ENCODE measurements at places on chromosomes 3 and 15.
A peak's percentile ranks its signal among the peaks of the same experiment; 100 is the strongest.

- no peak for DNase-seq
Measured at GRCh38 chr3:70702132-70702531, 389.7 kb upstream of the MDFIC2 start.

- DNase-seq = no peak
Measured at GRCh38 chr15:74657846-74658245, 38.0 kb downstream of the EDC3 start.

DNA sequence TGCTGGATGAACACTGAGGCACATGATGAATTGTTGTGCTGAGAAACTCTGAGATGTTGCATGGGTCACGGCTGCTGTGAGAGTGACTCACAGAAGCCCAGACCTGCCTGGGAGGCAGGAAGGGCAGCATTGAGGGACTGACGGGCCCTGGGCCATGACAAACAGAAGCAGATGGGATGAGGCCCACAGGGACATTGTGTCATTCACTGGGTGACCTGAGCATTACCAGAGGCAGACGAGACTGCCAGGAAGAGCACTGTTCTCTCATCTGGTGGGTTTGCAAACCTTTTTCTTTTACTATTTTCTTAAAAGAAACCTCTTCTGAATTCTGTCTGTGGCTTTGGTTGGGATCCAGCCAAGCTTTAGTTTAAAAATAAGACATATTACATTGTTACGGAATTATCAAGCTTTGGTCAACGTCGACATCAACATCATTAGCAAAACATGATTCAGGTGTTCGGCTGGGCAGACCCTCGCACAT is 67.8 kb downstream of the BDH1 start:
- no peak for DNase-seq

- DNase-seq = no peak
Measured at GRCh38 chr3:127495821-127496655, 94.5 kb downstream of the TPRA1 start.

GRCh38 chr15:43511012-43511885 is 6.2 kb upstream of the MAP1A start:
- DNase-seq = peak; percentile 5

GRCh38 chr3:113252553-113252952 is 41.2 kb downstream of the BOC start:
- no peak for DNase-seq

- DNase-seq = no peak
Measured at GRCh38 chr3:11522398-11522715, 121.4 kb downstream of the VGLL4 start.

GRCh38 chr15:75203908-75204263 is 2.2 kb downstream of the C15orf39 start:
- DNase-seq = peak; percentile 19

DNA sequence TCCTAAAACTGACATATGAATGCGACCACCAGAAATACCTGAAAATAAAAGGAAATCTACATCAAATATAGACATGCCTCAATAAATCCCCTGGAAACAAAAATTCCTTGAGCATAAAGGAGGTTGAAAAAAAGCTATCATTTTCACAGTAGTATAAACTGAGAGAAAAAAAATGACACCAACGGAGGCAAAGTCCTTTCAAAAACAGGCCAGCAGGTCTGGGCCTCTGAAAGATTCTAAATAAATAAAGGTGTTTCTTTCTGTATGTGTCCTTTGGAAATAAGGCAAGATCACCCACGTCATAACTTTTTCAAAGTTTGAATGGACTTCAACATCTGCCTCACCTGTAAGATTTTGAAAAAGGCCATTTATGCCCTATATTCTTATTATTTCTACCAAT is 5.0 kb downstream of the CLPX start:
- DNase-seq = no peak

DNA sequence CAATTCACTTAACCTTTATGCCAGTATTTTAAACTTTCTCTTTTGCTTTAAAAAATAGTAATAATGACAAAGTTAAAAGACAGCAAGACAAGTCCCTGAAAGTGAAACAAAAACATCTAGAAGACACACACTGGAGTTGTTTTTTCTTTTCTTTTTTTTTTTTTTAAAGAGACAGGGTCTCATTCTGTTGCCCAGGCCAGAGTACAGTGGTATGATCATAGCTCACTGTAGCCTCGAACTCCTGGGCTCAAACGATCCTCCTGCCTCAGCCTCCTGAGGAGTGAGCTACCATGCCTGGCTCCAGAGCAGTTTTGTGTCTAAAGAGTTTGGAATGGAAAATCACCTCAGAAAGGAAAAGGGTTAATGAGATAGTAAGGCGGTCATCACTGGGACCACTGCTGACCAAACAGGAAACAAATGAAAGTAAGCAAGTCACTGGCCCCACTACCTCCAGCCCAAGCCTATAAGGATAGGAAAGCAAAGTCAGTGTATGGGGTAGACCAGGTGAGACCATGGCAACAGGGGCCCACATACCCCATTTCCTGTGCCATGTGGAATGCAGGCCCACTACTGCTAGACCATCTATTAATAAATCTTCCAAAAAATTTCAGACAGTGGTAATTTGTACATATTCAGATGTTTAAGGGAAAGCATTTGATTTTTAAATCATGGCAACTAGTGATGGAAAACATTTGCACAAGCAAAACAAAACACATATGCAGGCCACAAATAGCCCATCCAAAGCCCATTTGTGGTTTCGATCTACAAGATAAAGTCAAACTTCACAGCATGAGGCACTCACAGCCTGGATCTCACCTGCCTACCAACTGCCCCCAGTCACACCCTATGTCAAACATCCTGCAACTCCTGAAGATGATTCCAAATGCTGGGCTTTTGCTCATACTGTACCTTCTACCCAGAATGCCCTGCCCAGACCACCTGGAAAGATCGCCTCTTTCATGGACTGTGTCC is 62.6 kb downstream of the OSBPL10 start:
- DNase-seq = peak; percentile 26

GRCh38 chr3:132325103-132325606 is 7.9 kb downstream of the ACP3 start:
- no peak for DNase-seq

DNA sequence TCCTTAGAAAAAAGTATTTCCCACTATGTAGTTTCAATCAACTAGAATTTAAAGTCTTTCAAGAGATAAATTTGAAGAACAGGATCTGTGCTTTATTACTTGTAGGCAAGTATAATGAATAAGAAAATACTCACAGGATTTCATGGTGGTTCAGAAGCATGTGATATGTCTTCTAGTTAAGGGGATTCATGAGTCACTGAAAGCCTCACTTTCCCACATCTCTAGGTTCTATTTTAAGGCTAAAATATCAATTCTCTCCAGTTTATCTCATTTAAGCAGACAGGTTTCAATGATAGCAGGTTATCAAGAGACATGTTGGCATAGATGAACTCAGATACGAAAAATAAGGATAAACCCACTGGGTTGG is 437.8 kb upstream of the BCHE start:
- no peak for DNase-seq

DNA sequence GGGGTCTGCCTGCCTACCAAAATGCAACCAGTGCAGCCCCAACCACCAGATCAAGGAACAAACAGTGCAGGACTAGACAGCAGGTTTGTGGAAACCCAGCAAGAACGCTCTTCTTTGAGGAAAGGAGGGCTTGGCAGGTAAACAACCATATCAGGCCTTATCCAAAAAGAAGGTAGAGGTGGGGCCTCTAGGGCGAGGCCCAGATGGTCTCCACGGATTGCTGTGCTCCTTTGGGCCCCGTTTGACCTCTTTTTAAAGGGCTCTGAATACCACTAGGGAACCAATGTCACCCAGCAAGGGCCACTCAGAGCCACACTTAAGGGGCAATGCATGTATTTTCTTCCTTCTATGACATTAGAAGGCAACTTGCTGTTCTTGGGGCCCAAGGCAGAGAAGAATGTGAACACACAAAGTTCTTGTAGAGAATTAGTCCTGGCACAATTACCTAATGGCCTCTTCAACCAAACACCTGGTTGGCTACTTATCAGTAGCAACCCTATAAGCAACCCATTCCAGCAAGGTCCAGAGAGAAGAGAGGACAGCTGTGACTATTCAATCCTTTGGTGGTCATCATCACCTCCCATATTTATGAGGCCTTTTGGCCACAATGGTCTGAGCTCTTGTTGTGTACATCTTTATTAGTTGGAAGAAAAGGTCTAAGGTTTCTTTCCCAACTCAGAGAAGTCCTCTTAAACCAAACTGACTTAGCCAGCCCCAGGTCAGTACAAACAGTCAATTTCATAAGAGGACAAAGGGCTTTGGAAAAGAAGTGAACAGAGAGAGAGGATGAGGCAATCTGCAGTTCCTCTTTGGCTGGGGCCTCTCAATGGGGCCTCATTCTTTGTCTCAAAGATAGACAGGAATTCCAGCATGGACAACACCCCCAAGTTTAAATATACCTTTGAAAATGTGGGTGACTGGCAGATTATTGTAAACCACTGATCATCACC is 36.0 kb downstream of the FOXP1 start:
- no peak for DNase-seq

DNA sequence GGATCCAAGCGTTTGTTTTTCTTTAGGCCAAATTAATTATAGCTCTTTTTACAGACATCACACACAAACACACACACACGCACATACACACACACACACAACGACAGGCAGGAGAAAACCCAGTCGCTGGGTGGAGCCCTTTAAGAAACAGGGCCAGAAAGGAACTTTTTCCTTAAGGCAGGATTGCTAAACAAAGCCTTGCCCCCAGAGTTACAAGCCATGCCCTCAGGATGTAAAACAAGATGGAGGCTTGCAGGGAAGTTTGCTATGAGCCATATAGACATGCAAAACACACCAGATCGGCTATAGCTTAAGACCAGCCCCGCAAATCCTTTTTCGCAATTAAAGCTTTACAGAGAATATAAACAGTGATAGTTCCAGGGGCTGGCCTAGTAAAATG is 16.3 kb upstream of the IQCF2 start:
- DNase-seq = no peak

DNA sequence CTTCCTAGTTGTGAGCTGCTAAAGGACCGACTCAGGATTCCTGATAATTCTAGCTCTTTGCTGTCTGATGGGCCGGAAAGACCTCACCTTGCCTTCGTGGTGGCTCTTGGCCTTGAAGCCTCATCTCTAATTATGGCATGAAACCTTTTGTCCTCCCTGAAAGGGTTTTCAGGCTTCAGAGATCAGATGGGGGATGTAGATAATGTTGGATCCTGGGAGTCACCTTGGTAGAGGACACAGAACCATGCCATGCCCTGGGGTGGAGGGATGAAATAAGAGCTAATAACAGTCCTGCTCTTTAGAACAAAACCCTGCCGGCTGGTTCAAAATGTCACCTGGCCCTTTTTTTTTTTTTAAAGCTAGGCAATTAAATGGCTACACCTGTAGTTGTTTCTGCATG is 50.8 kb upstream of the SYN2 start:
- DNase-seq = no peak

DNA sequence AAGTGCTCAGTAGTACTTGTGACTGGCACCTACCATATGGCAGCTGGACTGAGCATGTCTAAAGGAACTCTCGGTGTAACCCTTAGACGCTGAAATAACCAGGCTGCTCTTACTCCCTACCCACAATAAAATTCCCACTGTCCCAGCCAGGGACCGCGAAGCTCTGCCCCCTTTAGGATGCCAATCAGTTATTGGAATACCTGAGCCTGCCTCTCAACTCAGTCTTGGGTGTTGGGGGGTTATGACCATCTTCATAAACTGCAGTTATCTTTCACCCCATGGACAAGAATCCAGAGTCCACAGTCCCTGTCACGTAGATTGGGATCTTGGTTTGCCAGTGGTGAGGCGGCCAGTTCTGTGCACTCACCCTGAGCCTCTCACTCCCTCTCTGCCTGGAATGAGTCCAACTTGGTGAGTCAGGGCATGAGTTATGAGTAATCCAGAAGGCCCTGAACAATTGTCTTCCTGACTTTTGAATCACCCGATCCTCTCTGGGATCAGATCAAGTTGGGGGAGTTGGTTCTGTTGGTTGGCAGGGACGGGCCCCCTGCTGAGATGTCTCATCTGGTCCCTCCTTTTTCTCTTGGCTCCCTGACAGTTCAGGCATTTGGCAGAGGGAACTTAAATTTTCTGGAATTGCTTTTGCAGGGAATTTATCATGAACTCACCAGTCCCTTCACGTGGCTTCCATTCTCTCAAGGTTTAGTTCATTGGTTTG is 120.1 kb upstream of the UBE2E1 start:
- no peak for DNase-seq

- no peak for DNase-seq
Measured at GRCh38 chr3:22269831-22270230, 518.8 kb upstream of the ZNF385D start.

- no peak for DNase-seq
Measured at GRCh38 chr3:48966876-48967361, 23.1 kb upstream of the P4HTM start.

DNA sequence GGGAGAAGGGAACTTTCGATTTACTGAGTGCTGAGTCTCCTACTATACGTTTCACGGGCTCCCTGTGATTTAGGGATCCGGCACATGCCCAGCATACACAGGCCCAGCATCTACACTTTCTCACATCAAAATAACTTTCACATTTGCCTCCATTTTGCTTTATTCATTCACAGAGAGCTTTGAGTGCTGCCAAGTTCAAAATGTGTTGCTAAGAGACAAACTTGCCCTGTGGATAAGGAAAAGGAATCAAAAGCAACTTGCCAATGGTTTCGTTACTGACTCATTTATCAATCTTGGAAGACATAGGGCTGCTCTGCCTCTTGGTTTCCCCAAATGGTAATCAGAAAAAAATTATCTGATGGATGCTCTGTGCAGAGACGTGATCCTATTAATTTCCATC is 86.3 kb upstream of the LRRN1 start:
- no peak for DNase-seq

DNA sequence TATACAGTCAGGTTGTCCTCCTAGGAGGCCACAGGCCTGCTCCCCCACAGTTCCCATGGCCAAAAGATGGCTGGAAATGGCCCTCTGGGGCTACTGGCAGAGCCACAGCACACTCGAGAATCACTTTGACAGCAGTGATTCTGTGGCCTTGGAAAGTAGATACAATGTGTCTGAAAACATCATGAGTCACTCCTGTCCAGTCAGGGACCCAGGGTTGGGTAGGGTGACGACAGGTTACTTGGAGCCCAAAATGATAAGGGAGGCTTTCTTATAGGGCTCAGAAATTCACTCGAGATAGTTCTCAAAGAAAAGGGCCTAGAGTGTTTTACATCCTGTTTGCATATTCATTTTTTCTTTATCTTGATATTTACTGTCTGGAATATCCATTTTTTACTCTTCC is 24.3 kb downstream of the MRPS25 start:
- no peak for DNase-seq

- peak; percentile 22 for DNase-seq
Measured at GRCh38 chr3:12954891-12955650, 113.7 kb upstream of the RPL32 start.

DNA sequence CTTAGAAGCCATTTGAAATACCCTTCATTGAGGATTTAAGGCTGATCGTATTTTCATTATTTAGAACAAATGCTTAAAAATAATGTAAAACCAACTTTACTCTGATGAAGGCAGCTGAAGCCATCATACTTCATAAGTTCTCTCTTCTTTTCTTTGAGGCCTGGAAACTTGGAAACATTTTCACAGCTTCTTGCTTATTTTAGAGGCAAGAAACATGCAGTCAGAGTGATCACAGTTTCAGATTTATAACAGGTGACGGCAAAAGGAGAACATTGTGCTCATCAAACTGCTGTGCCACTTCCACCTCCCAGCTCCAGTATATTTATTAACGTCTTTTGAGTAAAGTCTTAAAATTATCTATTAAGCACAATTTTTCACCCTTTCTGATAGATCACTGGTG is 376.1 kb downstream of the PTPRG start:
- no peak for DNase-seq

Measured in immature natural killer cell (primary cell).